Stimulated activated memory B cell treated with anti-CD40 and anti-IgM and Interleukin-4, amounts not matched to agents 10 μg/mL and 1 μg/mL and 100 μg/mL, for 72 hours (primary cell): ENCODE measurements at places on chromosomes 16 and 17.

- no peak for ATAC-seq
Measured at GRCh38 chr17:61581611-61582349, 9.2 kb downstream of the NACA2 start.

DNA sequence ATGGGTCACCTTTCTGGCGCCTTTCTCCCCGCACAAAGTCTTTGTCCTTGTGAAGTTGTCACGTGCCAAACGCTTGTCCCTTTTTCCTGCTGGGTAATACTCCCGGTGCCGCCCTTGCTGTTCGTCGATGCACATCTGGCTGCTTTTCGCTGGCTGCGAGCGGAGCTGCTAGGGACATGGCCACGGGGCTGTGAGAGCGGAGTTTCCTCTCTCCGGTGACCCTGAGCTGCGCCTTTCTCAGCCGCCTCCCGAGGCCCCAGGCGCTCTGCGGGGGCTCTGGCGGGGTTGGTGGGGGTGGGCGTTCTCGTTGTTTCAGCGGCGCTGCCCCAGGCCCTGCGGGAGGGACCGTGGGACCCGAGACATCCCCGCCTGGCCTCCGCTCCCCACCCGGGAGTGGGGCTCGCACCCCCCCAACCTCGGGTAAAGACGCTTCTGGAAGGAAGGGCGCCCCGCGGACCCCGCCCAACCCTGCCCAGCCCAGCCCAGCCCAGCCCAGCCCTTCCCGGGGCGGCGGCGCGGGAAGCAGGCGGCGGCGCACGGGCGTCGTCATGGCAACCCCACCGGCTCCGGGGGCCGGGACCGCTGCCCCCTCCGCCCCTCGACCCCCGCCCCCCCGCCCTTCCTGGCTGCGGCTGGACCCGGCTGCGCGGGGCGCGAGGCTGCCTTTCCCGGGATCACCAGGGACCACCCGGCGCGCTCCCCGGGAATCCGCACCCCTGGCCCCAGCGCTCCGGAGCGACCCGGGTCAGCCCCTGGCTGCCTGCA is 12.3 kb downstream of the CHMP6 start:
- no peak for ATAC-seq

GRCh38 chr16:70430667-70431536 is 8.0 kb downstream of the ST3GAL2 start:
- peak; percentile 89 for ATAC-seq

DNA sequence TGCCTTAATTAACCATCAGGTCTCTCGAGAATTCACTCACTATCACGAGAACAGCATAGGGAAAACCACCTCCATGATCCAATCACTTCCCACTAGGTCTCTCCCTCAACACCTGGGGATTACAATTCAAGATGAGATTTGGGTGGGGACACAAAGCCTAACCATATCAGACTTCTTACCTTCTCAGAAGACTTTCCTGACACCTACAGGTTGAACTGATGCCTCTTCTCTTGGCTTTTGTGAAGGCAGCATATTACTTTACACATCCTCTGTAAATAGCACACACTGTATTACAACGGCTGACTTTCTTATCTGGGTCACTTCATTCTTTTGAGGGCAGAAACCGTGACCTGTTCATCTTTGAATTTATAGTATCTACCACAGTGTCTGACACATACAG is 23.6 kb downstream of the BMERB1 start:
- no peak for ATAC-seq

GRCh38 chr16:62190426-62190825 is 154.2 kb upstream of the CDH8 start:
- ATAC-seq: no peak

DNA sequence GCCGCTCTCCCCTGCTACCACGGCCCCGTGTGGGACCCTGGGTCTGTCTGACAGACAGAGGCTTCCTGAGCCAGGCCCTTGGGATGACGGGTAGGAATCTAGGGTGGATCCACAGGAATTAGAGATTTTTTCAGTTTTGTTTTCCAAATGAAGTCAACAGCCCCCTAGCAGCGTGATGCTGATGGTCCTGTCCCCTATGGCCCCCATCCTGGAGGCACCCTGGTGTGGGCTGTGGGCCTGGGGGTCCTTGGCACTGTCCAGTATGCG is 15.5 kb downstream of the CENPX start:
- no peak for ATAC-seq
